ENCODE measurements at places on chromosomes 3 and 15.

GRCh38 chr3:134517791-134518190 lies 31.9 kb downstream of the CEP63 start:
- no peak for DNase-seq

GRCh38 chr3:169477790-169478189 lies 185.7 kb downstream of the MECOM start:
- DNase-seq: no peak

GRCh38 chr15:86743283-86743903 lies 663.7 kb downstream of the AGBL1 start:
- DNase-seq: peak; percentile 20

DNA sequence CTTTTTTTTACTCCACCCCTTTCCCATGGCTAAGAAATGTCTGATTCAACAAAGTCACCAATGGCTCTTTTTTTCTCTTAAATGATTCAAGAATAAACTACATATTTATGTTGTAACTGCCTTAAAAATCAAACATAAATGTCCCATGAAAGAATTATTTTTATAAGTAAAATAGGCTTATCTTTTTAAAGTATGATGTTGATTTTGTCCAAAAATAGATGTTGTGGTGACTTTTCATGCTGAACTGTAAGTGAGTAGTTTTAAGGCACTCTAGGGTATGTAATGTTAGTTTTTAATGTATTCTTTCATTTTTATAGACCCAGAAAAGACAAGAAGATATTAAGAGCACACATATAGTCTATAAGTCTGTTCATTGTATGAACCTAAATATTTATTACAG lies 594.9 kb downstream of the NLGN1 start:
- DNase-seq: no peak

GRCh38 chr3:31763731-31764130 lies 217.3 kb downstream of the OSBPL10 start:
- no peak for DNase-seq

GRCh38 chr3:7812490-7812889 lies 689.1 kb upstream of the LMCD1 start:
- no peak for DNase-seq

- DNase-seq: no peak
These were observed 364.1 kb upstream of the CNTN4 start for GRCh38 chr3:1734494-1735122.

GRCh38 chr3:186381424-186382216 lies 19.6 kb upstream of the DGKG start:
- DNase-seq: no peak

DNA sequence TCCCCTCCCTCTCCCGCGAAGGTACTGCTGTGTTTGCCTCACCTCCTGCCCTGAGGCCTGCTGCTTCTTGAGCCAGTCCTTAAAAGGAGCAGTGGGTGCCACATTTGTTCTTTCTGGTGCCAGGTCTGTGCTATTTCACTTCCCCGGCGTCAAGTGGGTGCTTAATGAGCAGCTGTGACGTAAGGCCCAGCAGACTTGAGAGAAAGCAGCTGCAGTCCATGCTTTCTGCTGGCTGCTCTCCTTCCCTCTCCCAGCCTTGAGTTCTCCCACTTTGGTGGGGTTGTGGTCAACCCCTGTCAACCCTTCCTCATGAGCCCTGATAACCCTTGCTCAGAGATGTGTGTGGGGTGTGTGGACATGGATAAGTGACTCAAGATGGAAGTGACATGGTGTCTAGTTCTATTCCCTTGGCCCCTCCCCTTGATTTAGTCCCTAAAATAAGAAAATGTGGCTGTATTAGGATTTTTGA lies 6.9 kb downstream of the INAFM2 start:
- DNase-seq: no peak

DNA sequence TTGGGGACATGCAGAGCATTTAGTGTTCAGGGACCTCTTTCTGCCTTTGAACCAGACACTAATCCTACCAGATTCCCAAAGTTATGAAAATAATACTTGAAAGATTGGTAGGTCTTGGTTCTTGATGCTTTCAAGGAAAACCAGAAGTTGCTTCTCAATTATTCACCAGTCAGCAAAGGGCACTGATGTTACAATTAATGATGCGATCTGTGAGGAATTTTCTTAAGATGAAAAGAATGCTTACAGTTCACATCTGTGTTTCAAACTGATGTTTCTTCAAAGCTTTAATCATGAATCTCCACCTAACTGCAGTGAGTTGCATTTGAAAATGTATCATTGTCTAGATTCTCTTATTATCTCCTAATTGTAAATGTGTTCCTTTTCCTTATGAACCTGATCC lies 161.0 kb downstream of the NAALADL2 start:
- DNase-seq: no peak

DNA sequence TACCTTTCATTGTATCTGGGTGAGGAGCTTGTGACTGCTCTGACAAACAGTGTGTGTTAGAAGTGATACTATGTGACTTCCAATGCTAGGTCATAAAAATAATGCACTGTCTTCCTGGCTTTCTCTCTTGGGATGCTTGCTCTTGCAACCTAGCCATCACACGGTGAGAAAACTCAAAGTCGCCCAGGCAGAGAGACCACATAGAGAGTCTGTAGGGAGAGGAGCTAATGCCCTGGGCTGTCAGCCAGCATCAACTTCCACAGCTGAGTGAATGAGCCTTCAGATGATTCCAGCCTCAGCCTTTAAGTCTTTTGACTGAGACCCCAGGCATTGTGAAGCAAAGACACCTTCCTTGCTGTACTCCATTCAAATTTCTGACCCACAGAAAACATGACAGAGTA lies 220.6 kb upstream of the SGO1 start:
- DNase-seq: no peak

GRCh38 chr3:100665230-100665629 lies 44.1 kb upstream of the TFG start:
- no peak for DNase-seq

DNA sequence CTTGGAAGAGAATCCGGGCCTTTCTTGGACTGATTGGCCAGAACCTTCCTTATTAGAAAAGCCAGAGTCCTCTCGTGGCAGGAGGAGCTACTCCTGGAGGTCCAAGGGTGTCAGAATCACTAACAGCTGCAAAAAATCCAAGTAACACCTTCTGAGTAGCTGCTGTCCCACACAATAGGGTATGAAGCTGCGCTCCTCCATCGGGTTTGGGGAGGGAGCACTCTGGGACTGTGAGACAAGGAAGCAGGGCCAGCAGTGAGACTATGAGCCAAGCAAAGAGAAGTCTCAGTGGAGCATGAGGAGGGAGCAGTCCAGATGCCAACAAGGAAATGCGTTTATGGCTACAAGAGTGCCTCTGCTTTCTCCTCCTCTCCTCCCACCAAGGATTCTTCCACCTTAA lies 21.7 kb downstream of the SEMA3G start:
- no peak for DNase-seq

DNA sequence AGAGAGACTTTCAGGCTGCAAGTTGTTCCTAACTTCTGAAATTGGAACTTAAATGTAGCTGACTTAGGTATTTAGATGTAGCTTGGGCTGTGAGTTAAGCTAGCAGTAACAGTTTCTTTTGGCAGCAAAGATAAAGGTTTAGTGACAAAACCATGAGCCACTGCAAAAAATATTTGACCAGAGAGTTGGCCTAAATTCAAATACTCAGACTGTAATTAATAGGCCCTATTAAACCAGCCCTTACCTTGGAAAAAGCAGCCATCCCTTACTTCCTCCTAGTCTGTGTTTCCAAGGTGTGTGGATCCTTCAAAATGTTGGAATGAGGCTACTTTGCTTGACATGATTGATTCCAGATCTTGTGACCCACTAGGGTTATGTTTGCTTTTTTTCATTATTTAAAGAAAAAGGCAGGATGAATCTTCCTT lies 8.2 kb downstream of the TPM1 start:
- no peak for DNase-seq

- DNase-seq: no peak
These were observed 104.8 kb downstream of the COL6A6 start for GRCh38 chr3:130621824-130622223.

GRCh38 chr3:112357930-112358780 lies 25.2 kb downstream of the CD200 start:
- DNase-seq: no peak

- DNase-seq: no peak
These were observed 71.9 kb downstream of the PGPEP1L start for GRCh38 chr15:98935736-98936135.

GRCh38 chr3:98521897-98522543 lies 682 bp downstream of the CLDND1 start:
- DNase-seq: no peak

- peak; percentile 25 for DNase-seq
These were observed 6.5 kb downstream of the CSRNP1 start for GRCh38 chr3:39146611-39147591.

DNA sequence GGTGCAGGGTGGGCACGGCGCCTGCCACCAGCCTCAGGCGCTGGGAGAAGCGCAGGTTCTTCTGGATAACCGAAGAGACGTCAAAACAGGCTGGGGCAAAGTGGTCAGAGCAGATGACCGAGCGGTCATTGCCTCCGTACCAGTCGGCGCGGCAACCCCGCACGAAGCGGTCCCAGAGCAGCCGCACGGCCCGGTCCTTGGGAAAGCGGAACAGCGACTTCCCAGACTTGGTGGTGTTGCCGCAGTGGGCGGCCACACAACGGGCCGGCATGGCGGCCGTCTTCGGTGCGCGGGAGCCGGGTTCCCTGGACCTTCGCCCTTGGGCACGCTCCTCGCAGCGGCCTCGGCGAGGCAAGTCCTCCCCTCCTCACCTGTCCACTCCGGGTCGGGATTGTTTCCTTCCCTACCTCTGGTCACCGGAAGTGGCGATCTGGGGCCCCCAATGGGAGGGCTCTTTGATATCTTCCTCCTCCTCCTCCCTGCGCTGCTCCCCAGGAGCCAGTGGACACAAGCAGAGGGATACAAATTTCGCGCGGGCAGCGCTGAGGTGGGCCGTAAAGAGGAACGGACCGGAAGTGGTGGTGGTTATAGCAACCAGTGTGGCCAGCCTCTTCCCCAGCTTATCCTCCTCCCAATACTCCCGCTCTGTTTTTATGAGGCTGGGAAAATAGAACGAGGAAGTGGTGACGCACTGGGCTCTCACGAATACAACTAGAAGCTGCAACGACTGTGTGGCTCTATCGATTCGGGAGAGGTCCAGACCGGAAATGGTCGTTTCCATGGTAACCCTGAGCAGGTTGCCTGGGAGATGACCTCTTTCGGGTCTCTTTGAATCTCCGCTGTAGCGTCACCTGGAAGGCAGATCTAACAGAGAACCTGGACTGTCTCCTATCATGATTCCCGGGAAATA lies at the start of the genes LRRC49 and THAP10:
Gene LRRC49 (plus strand): TSS at position 825 of the 910 bp plus-strand sequence. CDS start 69 bp downstream, at position 894.
Gene THAP10 (minus strand): TSS at position 432 of the 910 bp plus-strand sequence. CDS start 161 bp downstream, at position 271.
- peak; percentile 87 for DNase-seq

DNA sequence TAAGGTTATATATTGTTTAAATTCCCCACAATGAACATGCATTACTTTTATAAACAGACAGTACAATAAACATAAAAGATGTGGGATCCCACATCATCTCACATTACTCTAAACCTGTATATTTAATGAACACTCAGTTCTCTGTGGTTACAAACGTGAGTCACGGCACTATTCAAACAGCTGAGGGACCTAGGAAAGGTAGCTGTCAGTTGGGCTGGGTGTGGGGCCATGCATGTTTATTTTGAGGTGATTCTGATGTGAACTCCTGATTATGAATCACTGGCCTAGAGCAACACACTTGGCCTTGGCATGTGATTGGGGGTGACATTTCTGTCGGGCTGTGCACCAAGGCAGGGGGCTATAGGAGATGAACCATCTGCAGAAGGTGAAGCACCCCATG lies 147.6 kb upstream of the HACD2 start:
- no peak for DNase-seq

DNA sequence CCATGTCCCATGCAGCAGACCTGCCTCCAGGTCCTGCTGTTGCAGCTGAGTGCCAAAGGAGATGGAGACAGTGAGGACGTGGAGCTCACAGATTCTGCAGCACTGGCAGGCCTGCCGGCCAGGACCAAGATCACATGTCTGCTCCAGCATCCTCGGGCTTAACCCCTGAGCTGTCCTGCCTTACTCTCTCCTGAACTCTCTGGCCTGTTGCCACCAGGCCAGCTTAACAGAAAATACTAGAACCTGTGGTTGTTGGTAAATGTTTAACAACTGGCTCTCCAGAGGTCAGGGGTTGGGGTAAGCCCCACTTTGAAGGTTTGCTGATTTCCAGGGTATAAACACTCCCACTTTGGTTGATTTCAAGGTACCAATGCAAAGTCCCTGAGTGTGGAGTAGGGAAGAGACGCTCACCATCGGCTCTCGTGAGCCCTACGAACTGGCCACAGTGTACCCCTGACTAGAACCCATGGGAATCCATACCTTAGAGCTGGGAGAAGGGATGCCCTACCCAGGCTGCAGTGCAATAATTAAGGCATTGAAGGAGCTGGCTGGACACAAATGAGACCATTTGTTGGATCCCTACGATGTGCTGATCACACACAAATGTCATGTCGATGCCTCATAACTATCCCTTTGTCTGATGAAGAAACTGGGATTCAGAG lies 147.9 kb downstream of the OR4M2 start:
- DNase-seq: no peak

DNA sequence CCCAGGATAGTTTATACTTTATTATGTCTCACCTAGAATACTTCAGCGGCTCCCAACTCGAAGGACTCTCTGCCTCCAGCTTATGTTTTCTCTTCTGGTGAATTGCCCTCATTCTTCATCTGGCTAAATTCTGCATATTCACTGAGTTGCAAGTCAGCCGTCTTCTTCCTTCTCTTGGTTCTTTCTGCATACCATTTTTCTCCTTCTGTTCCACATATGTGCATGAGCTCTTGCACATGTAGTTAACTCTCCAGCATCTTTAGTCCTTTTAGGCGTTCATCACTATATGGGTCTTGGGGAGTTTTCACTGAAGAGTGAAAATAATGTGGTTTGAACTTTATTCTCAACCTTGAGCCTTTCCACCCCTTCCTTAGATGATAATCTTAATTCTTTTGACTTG lies 70.1 kb downstream of the AP4E1 start:
- no peak for DNase-seq

GRCh38 chr3:153892126-153892525 lies 229.1 kb upstream of the ARHGEF26 start:
- DNase-seq: no peak

DNA sequence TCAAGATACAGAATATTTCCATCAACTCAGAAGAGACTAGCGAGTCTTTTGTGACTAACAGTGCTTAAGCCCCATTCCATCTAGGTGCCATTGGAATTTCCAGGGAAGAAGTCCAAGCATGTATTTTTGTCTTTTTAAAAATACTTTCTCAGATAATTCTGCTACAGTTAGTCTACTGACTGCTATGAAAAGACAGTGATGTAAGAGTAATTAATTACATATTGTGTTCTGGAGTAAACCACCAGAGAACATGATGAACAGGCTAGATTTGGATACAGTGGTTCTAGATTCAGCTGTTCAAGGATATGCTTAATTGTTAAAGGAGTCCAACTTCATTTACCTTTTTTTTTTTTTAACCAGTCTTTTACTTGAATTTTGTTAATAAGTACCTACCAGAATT lies 34.8 kb upstream of the PAK6 start:
- DNase-seq: no peak
